ENCODE measurements at places on chromosomes 3 and 15. TPM values are rescaled to one million over a fixed set of nuclear protein-coding genes. Genes with fewer than 3 reads are reported as not detected.
A peak's percentile ranks its signal among the peaks of the same experiment; 100 is the strongest.

Gene GLDN
- 83.7 TPM for total RNA-seq

Gene CPNE9
- total RNA-seq = not detected

Gene LMCD1
- 147 TPM for total RNA-seq

Gene GRAMD1C
- 1.4 TPM for total RNA-seq

Gene FBXO22
- total RNA-seq = 9.9 TPM

Gene FOXL2
- total RNA-seq = not detected

GRCh38 chr15:58227706-58228543 lies 89.7 kb downstream of the AQP9 start:
- H3K27me3 ChIP-seq = no peaks in the 10 kb centered on the region
- H3K4me3 ChIP-seq = no peak overlapping the region
- no peaks in the 10 kb centered on the region for H3K36me3 ChIP-seq
- no peaks in the 10 kb centered on the region for H3K4me1 ChIP-seq

DNA sequence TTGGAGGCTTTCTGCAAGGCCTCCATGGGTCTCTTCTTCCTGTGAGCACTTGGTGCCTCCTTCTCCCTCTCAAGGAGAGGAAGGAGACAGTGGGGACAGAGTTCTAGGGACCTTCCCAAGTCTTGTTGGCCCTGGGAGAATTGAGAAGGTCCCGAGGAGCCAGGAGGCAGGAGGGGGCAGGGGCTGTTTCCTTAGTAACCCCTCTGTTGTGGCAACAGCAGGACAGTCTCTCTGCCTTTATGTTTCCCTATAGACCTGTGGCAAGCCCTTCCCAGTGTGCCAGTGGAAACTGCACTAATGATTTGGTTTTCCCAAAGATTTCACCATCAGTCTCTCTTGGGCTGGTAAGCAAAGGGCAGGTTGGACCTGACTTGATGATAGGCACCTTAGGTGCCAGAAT lies 87.8 kb upstream of the GALNT15 start:
- no peaks in the 10 kb centered on the region for H3K36me3 ChIP-seq
- no peak for DNase-seq
- no peak overlapping the region for H3K27ac ChIP-seq
- H3K4me1 ChIP-seq = no peaks in the 10 kb centered on the region
- H3K4me3 ChIP-seq = no peak overlapping the region

- H3K27me3 ChIP-seq = no peaks in the 10 kb centered on the region
- no peaks in the 10 kb centered on the region for H3K36me3 ChIP-seq
- H3K4me1 ChIP-seq = no peaks in the 10 kb centered on the region
- H3K27ac ChIP-seq = no peak overlapping the region
- no peak for DNase-seq
These were observed 116.8 kb downstream of the ZNF280D start for GRCh38 chr15:56616551-56616950.

DNA sequence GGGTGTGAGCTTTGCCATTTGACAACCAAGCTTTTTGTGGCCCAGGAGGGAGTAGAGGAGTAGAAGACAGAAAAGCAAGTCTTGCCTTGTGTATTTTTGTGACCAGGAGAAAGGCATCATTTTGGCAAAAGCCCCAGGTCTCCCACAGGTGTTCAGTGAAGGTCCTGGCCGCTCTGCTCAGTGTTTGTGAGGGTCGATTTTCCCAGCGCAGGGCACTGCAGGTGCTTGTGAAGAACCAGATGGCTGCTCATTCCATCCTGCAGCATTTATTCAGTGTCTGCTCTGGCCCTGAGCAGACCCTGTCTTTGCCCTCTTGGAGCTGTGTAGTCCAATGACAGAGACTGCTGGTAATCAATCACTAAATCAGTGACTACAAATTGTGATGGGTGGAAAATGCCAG lies 19.5 kb downstream of the TRAK1 start:
- DNase-seq = no peak
- H3K4me3 ChIP-seq = no peak overlapping the region
- no peaks in the 10 kb centered on the region for H3K4me1 ChIP-seq

GRCh38 chr15:25838191-25838870 lies 24.8 kb downstream of the ATP10A start:
- no peaks in the 10 kb centered on the region for H3K27me3 ChIP-seq
- no peak for DNase-seq
- H3K4me3 ChIP-seq = no peak overlapping the region
- no peaks in the 10 kb centered on the region for H3K36me3 ChIP-seq
- H3K27ac ChIP-seq = no peak overlapping the region

GRCh38 chr3:34011171-34012101 lies 213.0 kb downstream of the PDCD6IP start:
- no peak overlapping the region for H3K4me3 ChIP-seq
- no peak overlapping the region for H3K27ac ChIP-seq
- no peaks in the 10 kb centered on the region for H3K36me3 ChIP-seq
- no peaks in the 10 kb centered on the region for H3K27me3 ChIP-seq
- no peak for DNase-seq

DNA sequence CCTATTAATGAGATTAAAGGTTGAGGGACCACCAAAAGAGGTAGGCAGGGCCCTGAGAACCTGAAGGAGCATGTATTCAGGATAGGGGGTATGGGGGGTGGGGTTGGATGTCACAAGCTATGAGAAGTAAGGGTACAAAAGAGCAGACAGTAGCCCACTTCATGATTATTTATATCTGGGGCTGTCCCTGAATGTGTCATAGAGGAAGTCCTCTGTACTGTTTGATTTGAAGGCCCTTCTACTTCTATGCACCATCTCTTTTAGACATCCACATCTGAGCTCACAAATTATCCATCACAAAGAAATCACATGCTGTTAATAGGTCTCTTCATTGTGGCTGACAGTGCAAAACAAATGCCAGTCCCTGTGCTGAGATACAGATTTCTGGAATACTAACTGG lies 68.6 kb downstream of the FHIT start:
- DNase-seq = no peak
- H3K36me3 ChIP-seq = no peaks in the 10 kb centered on the region
- no peaks in the 10 kb centered on the region for H3K27me3 ChIP-seq
- H3K4me3 ChIP-seq = no peak overlapping the region
- H3K27ac ChIP-seq = no peak overlapping the region

DNA sequence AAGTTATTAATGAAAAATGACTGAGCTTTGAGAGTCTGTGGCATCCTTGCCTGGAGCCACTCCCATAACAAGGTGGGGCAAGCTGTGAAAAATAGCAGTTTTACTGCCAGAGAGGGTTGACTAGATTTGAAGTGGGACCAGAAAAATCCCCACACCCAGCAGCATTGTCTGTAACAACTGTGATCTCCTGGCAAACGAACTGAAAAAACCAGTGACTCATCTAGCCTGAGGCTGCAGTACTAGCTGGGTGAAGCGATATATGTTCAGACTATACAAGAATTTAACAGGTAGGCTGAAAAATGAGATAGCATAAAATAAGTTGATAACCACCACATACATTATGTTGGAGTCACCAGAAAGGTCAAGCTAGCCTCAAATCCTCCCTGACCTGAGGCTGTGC lies 64.0 kb downstream of the DPH6 start:
- H3K36me3 ChIP-seq = no peaks in the 10 kb centered on the region
- H3K27ac ChIP-seq = no peak overlapping the region
- H3K4me3 ChIP-seq = no peak overlapping the region
- H3K27me3 ChIP-seq = no peaks in the 10 kb centered on the region
- DNase-seq = no peak
- no peaks in the 10 kb centered on the region for H3K4me1 ChIP-seq

GRCh38 chr15:28901587-28901980 lies 15.8 kb downstream of the APBA2 start:
- no peaks in the 10 kb centered on the region for H3K4me1 ChIP-seq
- H3K27me3 ChIP-seq = no peaks in the 10 kb centered on the region
- H3K36me3 ChIP-seq = no peaks in the 10 kb centered on the region

- DNase-seq = no peak
- H3K27ac ChIP-seq = no peak overlapping the region
- H3K4me3 ChIP-seq = no peak overlapping the region
These were observed 3.2 kb upstream of the GABRR3 start for GRCh38 chr3:98038286-98038685.

DNA sequence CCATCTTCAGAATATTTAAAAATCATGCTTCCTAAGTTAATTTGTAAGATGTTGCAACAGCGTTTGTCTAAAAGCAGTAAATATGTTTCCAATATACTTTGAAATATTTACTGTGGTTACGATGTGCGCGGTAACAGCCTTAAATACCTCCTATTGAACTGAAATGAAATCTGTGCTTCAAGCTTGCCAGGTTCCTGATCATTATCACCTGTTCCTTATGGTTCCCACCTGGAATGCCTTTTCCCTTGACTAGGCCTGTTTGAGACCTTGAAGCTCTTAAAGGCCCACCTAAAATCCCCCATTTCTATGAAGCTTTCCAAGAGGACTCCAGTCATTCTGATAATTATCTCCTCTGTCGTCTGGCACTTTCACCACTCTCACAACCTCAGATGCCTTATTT lies 146.7 kb downstream of the NAALADL2 start:
- H3K27ac ChIP-seq = no peak overlapping the region
- no peaks in the 10 kb centered on the region for H3K4me1 ChIP-seq
- H3K36me3 ChIP-seq = no peaks in the 10 kb centered on the region
- H3K27me3 ChIP-seq = no peaks in the 10 kb centered on the region

- H3K36me3 ChIP-seq = no peaks in the 10 kb centered on the region
- H3K27me3 ChIP-seq = no peaks in the 10 kb centered on the region
- H3K4me1 ChIP-seq = no peaks in the 10 kb centered on the region
- DNase-seq = no peak
- no peak overlapping the region for H3K27ac ChIP-seq
These were observed 106.5 kb upstream of the SATB1 start for GRCh38 chr3:18531662-18532061.

GRCh38 chr3:195210266-195210973 lies 60.5 kb downstream of the XXYLT1 start:
- H3K27ac ChIP-seq = peak overlapping the region; percentile 87
- no peak overlapping the region for H3K4me3 ChIP-seq
- DNase-seq = peak; percentile 53
- no peaks in the 10 kb centered on the region for H3K36me3 ChIP-seq
- H3K4me1 ChIP-seq = peaks cover 43% of the 10 kb centered on the region

DNA sequence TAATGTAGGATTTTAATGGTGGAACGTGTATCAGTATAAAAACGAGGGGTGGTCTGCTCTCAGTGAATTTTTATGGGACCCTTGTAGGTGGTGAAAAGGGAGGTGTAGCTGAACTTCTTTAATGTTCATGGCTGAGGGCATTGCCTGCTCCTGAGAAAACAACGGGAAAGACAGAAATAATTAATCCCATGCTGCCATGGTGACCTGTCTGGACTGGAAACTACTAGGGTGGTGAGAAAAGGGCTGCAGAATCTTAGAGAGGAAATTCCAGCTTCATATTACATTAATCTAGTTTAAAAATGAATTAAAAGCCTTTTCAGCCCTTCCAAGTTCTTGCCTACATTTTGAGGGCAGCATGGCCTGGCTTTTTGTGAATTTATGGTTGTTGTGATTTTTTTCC lies 47.6 kb downstream of the ZBTB38 start:
- peaks cover 30% of the 10 kb centered on the region for H3K4me1 ChIP-seq
- no peak overlapping the region for H3K4me3 ChIP-seq
- no peaks in the 10 kb centered on the region for H3K27me3 ChIP-seq
- no peak overlapping the region for H3K27ac ChIP-seq
